Activated T-helper 1 cell treated with anti-CD3 and anti-CD28 coated beads, Interleukin-2, amount 50 U/mL, for 16 hours (primary cell): ENCODE measurements at places on chromosomes 13 and 19.

GRCh38 chr19:18306888-18307260, 16.0 kb downstream of the LSM4 start:
- DNase-seq: no peak

DNA sequence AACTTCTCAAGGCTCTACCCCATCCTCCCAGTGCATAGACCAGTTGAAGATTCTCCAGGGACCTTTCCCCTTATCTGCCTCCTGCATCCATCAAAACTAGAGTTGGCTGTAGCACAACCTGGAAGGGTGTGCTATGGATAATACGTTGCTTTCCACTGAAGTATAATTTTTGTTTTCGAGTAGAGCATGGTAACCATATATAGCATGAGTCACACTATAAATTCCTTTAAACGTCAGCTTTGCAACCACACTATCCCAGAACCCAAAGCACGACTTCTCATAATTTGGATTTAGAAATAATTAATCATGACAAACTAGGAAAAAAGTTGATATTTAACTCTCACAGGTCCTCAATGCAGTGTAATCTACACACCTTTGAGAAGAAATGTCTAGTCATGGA, 138.3 kb upstream of the NBEA start:
- DNase-seq: no peak

DNA sequence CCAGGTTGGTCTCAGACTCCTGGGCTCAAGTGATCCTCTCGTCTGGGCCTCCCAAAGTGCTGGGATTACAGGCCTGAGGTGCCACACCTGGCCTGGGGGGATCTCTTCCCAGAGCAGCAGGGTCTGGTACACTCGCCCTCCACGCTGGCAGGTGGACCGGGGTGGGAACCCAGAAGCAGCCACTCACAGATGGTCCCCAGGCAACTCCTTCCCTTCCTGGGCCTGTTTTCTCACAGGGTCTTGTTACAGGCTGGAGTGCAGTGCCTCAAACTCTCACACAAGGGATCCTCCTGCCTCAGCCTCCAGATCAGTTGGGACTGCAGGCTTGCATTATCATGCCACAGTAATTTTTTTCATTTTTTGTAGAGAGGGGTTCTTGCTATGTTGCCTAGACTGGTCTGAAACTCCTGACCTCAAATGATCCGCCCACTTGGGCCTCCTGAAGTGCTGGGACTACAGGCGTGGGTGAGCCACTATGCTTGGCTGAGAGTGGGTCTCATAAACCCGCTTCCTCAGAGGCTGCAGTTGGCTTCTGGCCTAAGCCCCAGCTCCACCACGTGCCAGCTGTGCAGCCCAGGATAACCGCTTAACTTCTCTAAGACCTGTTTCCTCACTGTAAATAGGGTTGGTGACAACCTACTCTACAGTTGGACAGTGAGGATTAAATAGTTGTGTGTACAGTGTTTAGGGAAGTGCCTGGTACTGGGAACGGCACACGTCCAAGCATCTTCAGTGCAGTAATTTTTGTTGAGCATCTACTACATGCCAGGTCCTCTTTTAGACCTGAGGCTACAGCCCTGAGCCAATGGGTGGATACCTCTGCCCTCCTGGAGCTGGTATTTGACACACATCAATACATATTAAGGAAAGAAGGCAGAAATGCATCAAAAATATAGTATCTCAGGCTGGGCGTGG, 871 bp upstream of the CCER2 start:
- no peak for DNase-seq

DNA sequence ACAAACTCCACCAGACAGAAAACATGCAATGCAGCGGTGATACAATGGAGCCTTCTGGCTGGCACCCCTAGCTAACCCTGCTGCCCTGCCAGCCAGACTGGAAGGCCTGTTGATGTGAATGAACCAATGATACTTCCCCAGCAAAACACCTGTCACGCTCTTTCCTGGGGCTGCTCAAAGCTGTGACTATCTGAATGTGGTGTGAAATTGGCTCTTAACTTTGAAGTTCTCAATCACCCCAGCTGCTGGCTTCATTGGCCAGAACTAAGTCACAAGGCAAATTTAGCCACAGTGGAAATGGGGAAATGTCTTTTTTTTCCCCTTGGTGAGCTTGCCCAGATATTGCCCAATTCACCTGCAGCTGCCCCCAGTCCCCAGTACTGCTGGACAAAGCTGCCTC, 147.3 kb downstream of the SLC7A1 start:
- no peak for DNase-seq

DNA sequence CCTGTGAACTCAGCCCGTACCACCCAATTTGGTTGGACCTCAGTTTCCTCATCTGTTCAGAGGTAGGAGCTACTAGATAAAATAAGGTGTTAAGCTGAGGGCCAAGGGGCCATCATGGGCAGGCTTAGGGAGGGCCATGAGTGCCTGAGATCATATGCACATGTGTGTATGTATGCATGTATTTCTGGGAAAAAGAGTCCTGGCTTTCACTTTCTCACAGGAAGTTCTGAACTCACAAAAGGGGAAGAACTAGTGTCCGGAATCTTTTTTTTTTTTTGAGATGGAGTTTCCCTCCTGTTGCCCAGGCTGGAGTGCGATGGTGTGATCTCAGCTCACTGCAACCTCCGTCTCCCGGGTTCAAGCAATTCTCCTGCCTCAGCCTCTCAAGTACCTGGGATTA, 18.9 kb downstream of the TGFB1 start:
- no peak for DNase-seq

DNA sequence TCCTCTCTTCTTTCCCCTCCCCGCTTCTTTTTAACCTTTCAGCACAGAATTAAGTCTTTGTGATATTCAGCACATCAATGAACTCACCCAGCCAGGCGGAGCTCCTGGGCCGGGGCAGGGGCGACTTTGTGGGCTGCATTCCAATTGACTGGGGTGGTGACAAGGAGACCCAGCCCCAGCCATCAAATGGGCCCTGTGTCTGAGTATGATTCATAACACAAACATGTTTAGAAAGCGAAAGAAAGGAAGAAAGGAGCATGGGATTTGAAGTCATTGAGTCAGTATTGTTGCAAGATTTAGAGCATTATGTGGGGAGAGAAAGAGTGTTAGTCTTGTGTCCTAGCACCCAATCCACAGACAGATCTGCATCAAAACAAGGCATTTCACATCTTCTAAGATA, 185.3 kb downstream of the LHFPL6 start:
- no peak for DNase-seq

GRCh38 chr19:1851654-1852580, 3.6 kb upstream of the REXO1 start:
- peak; percentile 43 for DNase-seq

GRCh38 chr13:20356444-20356843, 124.3 kb upstream of the GJB6 start:
- DNase-seq: no peak

DNA sequence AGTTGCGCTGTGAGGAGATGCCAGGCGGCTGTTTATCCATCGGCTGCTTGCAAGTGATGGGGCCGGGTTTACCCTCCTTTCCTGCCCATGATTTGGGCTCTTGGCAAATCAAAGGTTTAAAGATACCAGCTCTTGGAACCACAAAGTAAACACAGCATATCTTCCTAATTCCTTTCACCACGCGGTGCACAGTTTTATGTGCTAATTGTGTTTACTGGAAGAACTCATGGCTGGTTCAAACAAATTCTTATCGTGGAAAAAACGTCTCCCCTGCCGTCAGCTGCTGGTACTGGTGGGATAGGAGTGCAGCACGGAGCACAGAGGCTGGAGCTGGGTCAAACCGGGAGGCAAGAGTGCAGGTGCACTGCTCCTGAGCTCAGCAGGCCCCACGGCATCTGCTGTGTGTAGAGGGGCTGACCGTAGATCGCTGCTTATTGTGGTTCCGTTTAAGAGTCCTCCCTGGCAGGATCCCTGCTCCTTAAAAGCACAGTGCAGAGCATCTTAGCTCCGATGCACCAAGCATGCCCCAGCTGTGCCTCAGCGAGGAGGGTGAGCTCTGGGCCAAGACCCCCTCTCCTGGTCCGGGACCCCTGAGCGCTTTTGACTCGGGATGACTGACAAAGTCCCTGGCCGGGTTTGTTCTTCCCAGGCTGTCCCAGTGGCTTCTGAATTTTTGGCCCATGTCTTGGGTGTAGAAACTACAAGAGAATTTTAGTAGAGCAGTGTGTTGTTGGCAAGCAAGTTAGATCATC, 51.3 kb upstream of the GAS6 start:
- no peak for DNase-seq

GRCh38 chr13:20285530-20285929, 53.4 kb upstream of the GJB6 start:
- no peak for DNase-seq

DNA sequence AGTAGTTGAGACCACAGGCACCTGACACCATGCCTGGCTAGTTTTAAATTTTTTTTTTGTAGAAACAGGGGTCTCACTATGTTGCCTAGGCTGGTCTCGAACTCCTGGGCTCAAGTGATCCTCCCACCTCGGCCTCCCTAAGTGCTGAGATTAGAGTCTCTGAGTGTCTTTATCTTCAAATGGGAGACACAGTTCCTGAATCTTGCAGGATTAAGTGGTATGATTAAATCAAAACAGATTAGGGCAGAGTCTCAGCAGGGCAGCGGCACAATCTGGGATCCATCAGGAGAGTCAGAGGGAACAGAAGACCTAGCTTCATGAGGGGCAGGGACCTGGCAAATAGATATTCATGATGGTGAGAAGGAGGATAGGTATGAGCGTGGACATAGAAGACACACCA, 953 bp downstream of the RLN3 start:
- no peak for DNase-seq

DNA sequence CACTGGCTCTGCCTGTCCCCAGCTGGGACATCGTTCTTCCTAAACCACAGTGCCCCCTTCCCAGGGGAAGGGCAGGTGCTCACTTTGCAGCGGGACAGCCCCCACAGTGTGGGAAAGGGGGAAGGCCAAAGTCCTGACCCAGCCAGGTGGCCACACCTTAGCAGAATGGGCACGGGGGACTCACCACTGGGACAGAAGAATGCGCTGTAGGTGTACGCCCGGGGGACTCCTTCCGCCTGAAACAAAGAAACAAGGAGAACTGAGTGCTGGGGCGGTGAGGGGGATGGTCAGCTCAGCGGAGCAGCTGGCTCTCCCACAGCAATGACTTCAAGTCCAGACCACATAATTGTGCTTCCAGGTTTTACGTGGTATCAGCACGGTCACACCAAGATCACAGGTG, 49.4 kb downstream of the F2RL3 start:
- DNase-seq: no peak

GRCh38 chr19:50293263-50294004, 35.7 kb downstream of the KCNC3 start:
- no peak for DNase-seq

GRCh38 chr13:110533771-110534670, 27.5 kb downstream of the RAB20 start:
- no peak for DNase-seq

DNA sequence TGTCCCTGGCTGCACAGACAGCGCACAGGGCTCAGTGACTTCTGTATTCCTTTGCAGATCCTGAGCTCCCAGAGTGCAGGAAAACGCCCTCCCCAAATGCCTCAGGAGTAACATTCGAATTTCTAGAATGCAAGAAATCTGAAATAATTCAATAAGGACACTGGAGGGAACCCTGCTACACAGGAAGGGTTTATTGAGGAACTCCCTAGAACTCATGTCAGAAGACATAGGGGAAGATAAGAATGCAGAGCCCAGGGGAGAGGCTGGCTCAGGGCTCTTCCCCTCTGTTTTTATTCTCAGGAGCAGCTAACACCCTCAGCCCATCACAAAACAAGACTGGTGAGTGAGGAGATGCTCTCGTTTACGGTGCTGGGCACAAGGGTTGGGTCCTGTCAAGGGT, 6.8 kb downstream of the LILRA1 start:
- DNase-seq: no peak

DNA sequence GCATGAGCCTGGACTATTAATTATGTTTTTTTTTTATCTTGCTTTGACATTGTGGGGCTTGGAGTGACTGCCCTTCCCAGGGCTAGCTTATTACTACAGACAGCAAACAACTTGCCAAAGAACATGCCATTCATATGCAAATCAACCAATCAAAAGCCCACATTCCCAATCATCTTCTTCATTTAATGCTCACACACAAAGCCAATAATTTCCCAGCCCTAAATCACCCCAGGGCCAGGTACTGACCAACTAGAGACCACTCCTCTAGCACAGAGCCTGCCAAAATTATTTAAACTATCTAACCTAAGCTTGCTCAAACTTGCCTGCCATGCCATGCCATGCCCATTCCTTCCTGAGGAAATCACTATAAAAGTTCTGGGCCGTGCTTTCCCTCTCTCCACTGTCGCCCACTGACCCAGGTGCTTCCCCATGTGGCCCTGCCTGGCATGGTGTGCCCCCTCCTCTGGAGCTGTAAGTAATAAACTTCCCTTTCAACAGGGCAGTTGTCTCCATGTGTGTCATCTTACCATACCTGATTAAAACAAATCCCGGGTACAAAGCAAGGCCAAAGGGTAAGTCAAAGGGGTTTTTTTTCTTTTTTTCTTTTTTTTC, 15.7 kb downstream of the PBX4 start:
- no peak for DNase-seq

DNA sequence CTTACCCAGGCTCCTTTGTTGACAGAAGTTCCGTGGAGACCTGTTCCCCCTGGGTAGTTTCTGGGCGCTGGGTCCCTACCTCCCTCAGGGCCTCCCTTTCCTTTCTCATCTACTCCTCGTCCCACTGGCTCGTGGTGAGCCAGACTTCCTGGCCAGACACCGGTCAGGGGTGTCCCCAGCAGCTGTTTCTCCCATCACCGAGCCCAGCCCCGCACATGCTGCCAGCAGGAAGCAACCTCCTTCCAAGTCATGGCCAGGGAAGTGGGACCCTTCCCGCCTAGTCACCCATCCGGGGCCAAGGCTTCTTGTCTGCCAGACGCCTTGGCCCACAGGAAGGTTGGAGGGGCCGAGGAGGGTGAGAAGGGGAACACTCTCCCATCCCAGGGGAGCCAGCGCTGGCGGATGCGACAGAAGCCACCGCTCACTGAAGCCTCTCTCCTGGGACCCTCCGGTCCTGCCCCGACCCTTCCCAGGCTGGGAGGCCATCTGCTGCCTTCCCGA, 5.7 kb downstream of the PAK4 start:
- DNase-seq: no peak

- DNase-seq: no peak
These were observed 61.3 kb downstream of the SLITRK6 start for GRCh38 chr13:85737952-85738351.

- DNase-seq: no peak
These were observed 31.9 kb downstream of the PTPRS start for GRCh38 chr19:5308451-5309437.

DNA sequence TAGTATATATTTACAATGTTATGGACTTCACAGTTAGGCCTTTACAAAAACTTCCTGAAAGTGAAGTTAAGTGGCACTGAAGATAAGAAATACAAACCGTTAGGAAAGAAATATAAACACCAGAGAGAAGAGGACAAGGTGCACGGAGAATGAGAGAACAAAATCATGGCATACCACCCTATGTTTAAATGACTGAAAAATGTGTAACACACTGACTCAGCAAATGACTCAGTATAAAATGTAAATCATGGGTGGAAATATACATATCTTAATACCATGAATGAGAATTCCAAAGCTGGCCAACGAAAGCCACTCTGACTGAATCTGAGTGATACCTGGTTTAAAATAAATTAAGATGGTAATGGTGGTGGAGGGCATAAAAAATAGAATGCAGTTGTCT, 260.8 kb downstream of the DNAJC15 start:
- no peak for DNase-seq

- DNase-seq: no peak
These were observed 8.3 kb downstream of the IGLON5 start for GRCh38 chr19:51319649-51320279.

- no peak for DNase-seq
These were observed 681 bp downstream of the ZNF837 start for GRCh38 chr19:58380037-58380661.

- no peak for DNase-seq
These were observed 40.0 kb downstream of the DZIP1 start for GRCh38 chr13:95604556-95604915.

- DNase-seq: no peak
These were observed 166.2 kb downstream of the ZIC5 start for GRCh38 chr13:99805361-99805760.
